T-helper 9 cell (primary cell): ENCODE measurements at places on chromosomes 1 and 21.

DNA sequence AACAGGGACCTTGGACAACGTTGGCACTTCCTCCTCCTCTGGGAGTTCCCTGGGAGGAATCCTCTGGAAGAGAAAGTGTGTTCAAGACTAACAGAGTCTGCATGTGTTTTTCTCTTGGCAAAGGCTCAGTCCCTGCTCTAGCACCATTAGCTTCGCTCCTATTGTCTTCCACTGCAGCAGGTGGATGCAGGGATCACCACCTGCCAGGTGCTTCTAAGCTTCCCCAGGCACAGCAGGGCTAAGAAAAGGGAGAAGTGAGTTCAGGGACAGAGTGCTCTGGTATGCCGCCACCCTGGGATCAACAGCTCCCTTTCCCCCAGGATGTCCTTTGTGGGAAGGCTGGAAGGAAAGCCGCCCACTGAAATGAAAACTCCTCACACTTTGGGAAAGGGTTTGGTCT, 43.9 kb upstream of the IL20 start:
- no peak for DNase-seq

DNA sequence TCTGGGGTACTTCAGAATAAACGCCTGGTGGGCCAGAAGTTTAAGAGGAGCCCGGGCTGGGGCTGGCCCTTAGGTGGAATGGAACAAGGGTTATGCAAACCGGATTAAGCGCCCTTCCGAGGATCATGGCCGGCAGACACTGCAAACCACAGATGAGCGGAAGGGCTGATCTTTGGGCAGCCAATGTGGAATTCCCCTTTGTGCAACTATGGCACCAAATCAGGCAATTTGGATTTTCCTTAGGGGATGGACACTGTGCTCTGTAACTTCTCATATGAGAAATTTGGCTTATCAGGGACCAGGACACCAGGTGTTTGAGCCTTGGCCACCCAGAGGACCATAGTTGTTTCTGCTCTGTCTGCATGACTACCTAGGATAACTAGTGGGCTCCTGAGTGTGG, 5.7 kb upstream of the IL10 start:
- DNase-seq = no peak

GRCh38 chr1:209420276-209420675, 163.2 kb upstream of the CAMK1G start:
- DNase-seq = no peak

DNA sequence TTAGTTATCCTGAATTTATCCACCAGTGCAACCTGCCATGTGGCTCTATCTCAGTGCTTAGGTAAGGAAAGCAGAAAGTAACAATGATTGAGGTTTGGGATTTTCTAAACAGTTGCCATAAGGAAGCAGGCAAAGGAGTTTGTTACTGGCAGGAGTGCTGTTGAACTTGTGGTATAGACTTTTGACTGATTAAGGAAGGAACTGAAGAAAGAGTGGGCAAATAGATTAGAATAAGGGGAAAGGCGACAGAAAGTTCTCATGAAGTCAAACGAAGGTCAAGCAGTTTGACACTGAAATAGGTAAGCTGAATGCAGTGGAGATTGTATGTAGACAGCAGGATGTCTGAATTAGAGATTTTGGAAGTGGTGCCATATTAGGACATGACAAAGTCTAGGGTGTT, 24.2 kb upstream of the CR2 start:
- no peak for DNase-seq

DNA sequence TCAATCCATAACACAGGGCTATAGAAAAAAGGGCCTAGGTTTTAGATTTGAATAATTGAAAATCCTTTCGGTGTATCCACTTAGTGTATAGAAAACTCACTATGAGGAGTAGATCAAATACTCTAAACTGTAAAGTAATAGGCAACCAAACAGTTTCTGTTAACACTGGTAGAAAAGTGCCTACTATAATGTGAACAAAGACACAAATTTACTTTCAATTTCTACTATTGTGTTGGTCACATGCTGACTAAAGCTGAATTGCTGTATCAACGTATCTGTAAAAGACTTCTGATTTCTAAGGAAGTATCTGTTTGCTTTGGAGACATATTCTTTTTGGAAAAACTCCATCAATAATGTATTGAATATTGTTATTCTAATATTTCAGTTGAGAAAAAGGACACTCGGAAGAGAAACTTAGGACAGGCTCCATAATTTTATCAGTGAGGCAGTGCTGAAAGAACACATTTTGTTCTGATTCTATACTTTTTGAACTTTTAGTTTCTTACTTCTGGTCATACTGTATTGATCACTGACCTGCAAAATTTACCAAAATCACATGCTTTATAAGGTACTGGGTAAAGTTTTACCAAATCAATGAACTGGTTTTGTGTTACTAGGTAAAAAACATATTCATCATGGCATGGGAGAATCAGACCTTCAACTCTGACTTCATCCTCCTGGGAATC, at the start of gene OR2M5:
Gene OR2M5, plus strand, starts transcription at position 636 of the 686 bp plus-strand sequence. Its CDS starts 0 bp downstream, at position 636.
- no peak for DNase-seq

- no peak for DNase-seq
These were observed 38.3 kb downstream of the CAMSAP2 start for GRCh38 chr1:200776949-200777348.

GRCh38 chr1:46137916-46138315, 5.5 kb upstream of the PIK3R3 start:
- no peak for DNase-seq

GRCh38 chr1:93605812-93606512, 75.7 kb downstream of the BCAR3 start:
- DNase-seq = no peak

- no peak for DNase-seq
These were observed 55.5 kb upstream of the RBM15 start for GRCh38 chr1:110283677-110284076.

GRCh38 chr1:69491416-69491815, 76.3 kb upstream of the LRRC7 start:
- DNase-seq = no peak

- DNase-seq = no peak
These were observed 4.8 kb downstream of the ARPC5 start for GRCh38 chr1:183630748-183631147.

DNA sequence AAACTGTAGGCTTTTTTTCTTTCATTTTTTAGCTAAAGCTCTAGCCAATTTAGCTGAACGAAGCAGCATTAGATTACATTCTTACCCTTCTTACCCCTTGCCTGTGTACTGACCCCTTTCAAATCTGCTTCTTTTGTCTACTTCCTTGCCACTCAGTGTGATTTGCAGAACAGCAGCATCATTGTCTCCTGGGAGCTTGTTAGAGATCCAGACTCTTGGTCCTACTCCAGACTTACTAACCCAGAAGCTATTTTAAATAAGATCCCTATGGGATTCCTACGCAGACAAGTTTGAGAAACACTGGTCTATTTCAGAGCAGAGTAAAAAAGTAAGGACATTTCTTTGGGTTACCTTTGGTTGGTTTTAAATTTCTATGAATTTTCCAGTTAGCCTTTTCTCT, 13.8 kb downstream of the LRRC39 start:
- DNase-seq = no peak

GRCh38 chr1:53754484-53755312, 15.7 kb upstream of the GLIS1 start:
- no peak for DNase-seq

DNA sequence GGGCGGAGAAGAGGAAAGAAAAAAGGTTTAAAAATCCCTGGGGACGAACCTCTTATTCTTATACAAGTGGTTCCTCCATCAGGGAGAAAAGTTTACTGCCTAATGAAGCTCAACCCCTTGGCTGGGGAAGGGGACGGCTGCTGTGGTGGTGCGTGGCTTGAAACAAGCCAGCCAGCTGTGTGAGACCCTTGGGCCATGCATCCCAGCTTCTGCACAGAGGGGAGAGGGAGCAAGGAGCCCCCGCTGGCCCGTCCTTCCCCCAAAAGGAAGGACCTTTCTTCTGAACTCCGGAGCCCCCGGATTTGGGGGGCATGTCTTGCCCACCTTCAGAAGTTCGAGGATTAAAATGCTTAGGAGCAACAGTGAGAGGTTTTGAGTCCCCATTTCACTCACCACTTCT, 67.3 kb downstream of the STUM start:
- no peak for DNase-seq

DNA sequence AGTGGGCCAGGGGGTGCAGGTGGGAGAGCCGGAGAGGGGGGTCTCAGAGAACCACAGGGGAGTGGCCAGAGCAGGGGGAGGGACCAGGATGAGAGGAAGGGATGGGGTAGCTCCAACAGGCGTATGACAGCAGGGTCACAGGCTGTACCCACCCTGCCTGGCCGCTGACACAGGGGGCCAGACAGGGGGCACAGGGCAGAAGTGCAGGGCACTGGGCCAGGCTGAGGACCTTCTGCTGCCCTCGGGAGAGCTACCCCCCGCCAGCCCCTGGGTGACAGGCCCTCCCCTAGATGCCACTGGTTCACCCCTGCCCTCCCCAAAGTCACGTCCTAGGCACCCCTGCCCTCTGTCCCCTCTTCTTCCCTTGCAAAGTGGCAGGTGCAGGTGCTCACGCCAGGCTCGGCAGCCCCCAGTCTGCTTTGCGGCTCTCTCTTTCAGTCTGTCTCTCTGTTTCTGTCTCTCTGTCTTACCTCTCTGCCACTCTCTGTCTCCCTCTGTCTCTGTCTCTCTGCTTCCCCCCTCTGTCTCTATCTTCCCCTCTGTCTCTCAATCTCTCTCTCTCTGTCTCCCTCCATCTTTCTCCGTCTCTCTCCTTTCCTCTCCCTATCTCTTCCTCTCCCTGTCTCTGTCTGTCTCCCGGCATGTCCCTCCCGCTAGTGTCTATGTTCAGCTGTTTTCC, 48.5 kb downstream of the WNT9A start:
- no peak for DNase-seq

DNA sequence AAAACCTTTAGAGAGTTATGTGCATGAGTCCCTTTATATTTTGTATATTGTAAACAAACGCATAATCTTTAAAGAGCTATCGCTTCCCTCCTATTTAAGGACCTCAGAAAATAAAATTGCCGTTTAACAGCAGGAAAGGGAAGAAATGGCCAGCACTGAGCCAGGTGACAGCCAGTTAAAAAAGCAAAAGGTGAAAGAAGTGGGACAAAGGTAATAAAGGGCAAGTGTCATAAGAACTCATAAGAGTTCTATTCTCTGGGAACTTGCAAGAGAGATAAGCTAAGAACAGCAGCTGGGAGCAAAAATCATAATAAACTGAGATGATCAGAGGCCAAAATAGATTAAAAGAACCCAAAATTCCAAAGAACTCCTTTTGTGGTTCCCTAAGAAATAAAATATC, 520.9 kb upstream of the PKN2 start:
- DNase-seq = no peak

- DNase-seq = no peak
These were observed 9.3 kb downstream of the PADI3 start for GRCh38 chr1:17258116-17258757.

DNA sequence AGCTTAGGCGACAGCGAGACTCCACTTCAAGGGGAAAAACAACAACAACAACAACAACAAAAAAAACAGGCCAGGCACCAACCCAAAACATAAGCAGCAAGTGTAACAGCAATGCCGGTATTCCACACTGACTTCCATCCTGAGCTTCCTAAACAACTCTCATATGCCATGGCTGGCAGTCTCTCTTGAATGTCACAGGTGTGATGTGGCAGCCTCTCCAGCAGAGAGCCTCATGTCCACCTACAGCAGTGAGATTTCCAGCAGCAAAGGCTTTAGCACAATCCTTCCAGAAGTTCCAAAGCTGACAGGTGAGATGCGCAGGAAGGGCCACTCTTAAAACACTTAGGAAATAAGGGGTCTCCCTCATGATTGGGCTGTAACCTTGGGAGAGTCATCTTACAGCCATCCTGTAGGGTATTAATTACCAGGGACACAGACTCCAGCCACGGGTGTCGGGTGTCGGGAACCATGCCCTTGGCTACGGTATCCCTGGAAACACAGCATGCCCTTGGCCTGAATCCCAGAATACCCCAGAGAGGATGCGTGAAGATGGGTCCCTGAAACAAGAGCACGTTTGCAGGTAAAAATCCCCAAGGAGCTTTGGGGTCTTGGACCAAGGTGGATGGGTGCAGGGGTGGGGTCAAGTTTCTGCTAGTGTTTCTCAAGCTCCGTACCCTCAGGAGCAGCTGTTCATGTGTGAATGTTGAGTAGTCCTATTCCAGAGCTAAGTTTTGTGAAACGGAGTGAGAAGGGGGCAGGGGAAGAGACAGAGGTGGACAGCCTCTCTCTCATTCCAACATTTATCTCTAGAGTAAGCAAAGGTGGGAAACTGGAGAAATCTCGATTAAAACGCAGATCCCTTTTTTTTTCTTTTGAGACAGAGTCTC, 31.4 kb downstream of the CLSTN1 start:
- no peak for DNase-seq

DNA sequence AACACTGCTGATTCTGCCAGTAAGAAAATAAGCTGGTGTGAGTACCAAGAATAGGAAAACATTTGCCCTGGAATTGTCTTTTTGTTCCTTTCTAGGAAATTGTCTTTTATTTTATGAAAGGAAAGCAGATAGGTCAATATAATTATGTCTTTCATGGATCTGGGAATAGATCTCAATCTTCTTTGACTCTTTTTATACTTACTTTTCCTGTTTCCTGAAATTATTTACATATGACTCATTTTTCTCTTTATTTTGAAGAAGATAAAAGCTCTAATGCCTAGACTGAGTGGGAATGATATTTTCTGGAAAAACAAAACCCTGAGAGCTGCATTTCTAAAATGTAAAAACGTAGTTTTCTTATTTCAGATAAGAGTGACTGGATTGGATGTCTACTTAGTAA, 100.1 kb downstream of the MAN1A2 start:
- DNase-seq = no peak

DNA sequence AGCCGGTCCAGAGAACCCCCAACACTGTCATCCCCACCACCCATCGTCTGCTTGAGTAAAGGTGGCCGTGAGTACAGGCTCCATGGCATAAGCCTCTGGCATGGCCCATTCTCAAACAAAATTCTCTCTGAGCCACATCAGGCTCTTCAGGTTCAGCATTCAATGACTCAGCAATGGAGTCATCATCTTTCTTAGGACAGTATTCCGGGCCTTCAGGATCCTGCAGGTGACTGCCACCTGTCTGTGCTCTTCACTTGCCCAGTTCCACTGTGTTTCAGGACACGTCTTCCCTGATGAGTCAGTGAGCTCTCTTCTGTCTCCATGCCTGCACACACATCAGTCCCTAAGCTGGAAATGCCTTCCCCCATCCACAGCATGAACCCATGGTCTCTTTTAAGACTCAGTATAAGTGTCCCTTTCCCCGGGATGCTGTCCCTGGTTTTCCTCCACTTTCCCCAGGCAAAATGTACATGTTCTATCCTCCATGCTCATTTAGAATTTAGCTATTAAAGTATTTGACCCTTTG, 81.1 kb upstream of the FGGY start:
- no peak for DNase-seq

GRCh38 chr21:38228115-38228514, 28.7 kb upstream of the KCNJ15 start:
- no peak for DNase-seq
